GM19239 (cell line): ENCODE measurements at places on chromosomes 11 and 22.

DNA sequence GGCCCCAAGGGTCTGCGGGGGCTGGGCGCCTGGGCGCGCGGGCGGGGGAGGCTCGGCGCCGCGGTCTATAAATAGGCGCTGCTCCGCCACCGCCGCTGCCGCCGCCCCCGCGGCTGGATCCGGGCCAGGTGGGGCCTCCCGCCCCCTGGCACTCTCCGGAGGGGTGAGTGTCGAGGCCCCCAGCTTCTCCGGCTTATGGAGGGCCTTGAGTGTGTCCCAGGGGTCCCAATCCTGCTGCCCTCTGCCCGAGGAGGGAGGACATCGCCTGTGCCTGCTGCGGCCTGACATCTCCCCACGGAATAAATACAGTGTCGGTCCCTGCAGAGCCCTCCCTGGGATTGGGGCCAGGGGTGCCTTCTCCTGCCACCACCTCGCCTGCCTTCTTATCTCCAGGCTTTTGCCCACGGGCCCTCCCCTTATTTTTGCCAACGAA lies 4.3 kb upstream of the GP1BB start:
- no peak for DNase-seq

- no peak for DNase-seq
These were observed 2.3 kb downstream of the IFITM1 start for GRCh38 chr11:316031-316701.

GRCh38 chr11:102422817-102423712 lies 29.5 kb downstream of the TMEM123 start:
- no peak for DNase-seq

GRCh38 chr11:9145283-9145682 lies 53.9 kb upstream of the SCUBE2 start:
- no peak for DNase-seq

GRCh38 chr11:38014405-38014804 lies 1416.4 kb upstream of the RAG2 start:
- DNase-seq = no peak

- no peak for DNase-seq
These were observed 797 bp downstream of the THY1 start for GRCh38 chr11:119421941-119422808.

DNA sequence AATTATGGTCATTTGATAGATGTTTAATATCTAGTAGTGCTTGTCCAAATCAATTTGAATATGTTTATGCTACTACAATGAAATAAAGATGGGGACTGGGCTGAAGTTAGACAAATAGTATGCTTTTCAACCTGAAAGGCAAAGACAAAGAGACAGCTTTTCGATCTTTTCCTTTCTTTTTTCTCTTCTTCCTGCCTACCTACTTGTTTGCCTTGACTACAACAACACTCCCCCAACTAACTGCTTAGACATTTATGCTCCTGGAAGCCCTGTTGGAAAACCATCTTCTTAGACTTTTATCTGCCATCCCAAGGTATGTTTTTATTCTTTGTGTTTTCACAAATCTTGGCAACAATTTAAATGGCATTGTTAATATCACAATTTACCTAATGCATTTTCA lies 374.4 kb upstream of the DDI1 start:
- no peak for DNase-seq

- DNase-seq = no peak
These were observed 137.0 kb downstream of the ST3GAL4 start for GRCh38 chr11:126492331-126493082.

- no peak for DNase-seq
These were observed 28.1 kb upstream of the CREB3L1 start for GRCh38 chr11:46249103-46249937.

GRCh38 chr22:39935116-39935515 lies 25.1 kb upstream of the TMA7B start:
- no peak for DNase-seq

DNA sequence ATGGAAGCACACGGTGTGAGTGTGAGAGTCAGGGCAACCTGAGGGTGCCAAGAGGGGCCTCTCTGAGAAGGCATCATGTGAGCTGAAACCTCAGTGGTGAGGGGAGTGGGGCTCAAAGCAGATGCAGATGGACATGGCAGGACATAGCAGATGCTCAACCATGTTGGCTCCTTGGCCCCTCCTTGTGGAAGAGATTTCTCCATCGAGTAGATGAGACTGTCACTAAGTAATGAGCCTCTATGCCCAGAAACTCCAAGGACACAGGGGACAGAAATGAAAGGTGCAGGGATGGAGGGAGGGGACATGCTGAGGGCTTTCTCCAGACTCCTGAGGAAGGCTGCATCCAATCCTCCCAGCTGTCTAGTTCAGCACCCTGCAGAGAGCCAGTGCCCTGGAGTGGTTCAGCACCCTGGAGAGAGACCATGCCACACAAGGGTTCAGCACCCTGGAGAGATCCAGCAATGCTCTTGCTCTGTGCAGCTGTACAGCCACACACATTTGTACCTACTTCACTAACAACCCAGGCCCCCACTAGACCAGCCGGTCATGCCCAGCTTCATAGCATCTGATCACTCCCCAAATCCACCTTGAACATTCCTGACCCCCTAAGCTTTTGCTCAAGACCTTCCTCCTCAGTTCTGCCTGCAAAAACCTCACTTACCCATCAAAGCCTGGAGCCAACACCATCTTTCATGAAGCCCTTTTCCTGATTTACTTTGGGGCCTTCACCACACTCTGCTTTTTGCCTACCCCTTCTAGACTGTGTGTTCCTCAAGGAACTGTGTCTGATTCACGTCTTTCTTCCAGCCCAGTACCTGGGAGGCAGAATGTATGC lies 252.0 kb downstream of the CTTN start:
- peak; percentile 55 for DNase-seq

GRCh38 chr11:68266121-68266891 lies 5.5 kb downstream of the C11orf24 start:
- peak; percentile 80 for DNase-seq

DNA sequence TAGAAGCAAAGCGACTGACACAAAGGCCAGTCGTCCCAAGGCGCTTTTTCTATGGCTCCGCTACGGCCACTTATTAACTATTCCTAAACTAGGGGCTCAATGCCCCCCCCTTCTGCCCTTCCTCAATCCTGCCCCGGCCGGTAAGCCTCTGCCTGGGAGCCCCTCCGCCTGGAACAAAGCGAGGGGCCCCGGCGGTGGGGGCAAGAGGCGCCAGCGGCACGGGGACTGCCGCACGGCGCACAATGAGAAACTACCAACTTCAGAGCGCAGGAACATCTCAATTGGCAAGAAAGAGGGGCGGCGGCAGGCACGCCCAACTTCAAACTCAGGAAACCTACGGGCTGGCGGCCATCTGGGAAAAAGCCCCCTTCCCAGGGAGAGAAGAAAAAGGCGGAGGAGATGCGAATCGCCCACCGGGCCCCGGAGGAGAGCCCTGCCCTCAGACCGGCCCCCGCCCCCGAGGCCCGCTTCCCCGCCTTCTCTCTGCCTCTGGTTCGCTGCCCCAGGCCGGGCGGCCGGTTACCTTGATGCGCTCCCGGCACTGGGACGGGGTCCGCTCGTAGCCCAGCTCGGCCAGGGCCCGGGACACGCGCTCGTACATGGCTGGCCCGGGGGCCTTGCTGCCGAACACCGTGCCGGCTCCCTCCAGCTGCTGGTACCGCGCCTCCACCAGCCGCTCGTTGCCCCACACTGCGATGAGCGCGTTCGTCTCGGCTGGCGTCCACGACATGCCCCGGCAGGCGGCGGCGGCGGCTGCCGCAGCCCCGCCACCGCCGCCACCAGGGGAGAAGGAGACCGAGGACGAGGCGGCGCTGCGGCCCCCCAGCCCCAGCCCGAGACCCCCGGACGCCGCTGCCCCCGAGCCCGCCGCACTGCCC lies 619 bp downstream of the MSANTD2 start:
- DNase-seq = peak; percentile 22

GRCh38 chr11:93477684-93478234 lies 65.4 kb downstream of the SMCO4 start:
- no peak for DNase-seq

- DNase-seq = no peak
These were observed 508.5 kb downstream of the RAB38 start for GRCh38 chr11:87666730-87667129.

DNA sequence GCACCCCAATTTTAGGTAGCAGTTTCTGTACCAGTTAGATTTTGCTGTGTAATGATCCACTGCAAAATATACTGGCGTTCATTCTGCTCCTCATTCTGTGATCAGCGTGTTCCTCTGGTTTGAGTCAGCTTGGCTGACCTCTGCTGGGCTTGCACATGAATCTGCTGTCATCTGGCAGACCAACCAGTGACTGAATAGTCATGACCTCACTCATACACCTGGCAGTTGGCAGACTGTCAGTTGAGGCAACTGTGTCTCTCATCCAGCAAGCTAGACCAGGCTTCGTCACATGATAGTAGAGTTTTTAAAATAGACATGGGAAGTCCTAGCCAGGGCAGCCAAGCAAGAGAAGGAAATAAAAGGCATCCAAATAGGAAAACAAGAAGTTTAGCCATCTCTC lies 316.3 kb upstream of the LARGE1 start:
- DNase-seq = no peak

DNA sequence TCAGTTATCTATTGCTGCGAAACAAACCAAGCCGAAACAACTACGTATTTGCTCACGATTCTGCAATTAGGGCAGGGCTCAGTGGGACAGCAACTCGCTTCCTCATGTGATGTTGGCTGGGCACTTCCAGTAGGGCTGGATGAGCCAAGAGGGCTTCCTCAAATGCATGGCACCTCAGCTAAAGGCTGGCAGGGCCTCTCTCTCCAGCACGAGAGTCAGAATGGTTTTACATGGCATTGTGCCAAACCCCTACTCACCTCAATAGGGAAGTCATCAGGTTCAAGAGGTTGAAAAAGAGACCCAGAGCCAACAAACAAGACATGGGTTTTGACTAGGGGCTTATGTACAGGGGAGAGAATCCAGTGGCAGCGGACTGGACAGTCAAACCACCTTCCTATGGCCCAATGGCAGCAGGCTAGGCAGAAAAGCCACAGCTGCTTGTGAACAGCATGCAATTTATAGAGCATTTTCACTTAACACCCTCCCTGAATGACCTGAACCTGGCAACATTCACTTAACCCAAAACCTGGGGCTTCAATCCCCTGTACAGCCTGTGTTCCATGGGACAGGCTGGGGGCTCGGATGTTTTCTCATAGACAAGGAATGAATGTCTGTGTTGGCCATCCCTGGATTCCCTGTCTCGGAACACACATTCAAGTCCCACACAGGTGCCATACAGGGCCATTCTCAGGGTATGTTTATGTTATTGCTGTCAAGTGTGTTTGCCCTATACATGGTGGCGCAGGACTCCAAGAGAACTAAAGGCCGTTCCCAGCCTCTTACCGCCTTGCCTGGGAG lies 154.2 kb upstream of the NAV2 start:
- no peak for DNase-seq

GRCh38 chr11:12103411-12104225 lies 6.8 kb upstream of the MICAL2 start:
- DNase-seq = no peak
